ENCODE measurements at places on chromosomes 5 and 9. TPM values are rescaled to one million over a fixed set of nuclear protein-coding genes. Genes with fewer than 3 reads are reported as not detected.

DNA sequence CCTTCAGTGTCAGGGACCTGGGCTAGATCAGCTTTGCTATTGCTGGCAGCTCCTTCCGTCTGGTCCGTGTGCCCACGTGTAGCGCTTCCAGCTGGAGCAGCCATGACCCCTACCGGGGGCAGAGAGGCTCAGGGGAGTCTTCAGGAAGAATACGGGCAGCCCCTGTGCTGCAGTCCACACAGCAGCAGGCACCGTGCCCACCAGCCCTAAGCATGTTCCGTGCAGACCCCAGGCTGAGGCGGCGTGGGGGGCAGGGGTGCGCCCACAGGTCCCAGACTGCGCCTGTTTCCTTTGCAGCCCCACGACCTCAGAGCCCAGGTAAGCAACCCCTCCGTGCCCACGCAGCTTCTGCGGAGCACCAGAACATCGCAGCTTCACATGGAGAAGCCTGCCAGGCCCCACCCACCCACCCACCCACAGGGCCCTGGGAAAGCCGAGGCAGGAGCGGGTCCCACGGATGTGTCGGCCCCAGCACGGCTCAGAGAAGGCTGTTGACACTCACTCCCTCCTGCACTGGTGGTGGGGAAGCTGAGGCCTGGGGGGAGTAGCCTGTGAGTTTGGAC is 83.1 kb downstream of the KCNT1 start:
- no peak for DNase-seq

DNA sequence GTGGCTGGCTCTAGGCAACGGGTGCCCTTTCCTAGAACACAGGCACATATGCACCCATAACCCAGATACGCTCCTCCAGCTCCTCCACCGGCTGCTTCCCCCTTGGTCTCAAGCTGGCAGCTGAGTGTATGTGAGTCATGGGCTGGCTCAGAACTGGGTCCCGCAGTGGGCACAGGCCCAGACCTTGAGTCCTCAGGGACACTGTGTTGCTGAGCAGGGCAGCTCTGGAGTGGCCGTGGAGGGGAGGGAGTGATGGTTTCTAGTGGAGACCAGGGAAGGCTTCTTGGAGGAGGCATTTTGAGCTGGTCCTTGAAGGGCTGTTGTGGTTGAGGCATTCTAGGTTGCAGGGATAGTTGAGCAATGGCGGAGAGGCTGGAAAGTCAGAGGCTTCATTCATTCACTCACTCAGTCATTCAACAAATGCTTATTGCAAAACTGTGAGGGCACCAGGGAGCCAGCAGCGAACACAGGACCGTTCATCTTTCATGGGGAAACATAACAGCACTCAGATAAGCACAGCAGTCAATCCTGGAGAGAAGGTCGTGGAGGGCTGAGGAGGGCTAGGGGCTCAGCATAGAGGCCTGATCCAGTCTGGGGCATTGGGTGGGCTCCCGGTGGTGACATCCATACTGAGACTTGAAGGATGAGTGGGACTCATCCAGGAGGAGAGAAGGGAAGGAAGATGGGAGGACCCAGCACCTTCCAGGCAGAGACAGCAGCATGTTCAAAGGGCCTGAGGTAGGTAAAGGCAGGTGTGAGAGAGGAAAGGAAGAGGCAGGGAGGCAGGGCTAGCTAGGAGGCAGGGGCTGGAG is 2.4 kb downstream of the BBLN start:
- DNase-seq = no peak

- DNase-seq = peak; percentile 61
Measured at GRCh38 chr9:88578121-88579049, 43.4 kb downstream of the NXNL2 start.

DNA sequence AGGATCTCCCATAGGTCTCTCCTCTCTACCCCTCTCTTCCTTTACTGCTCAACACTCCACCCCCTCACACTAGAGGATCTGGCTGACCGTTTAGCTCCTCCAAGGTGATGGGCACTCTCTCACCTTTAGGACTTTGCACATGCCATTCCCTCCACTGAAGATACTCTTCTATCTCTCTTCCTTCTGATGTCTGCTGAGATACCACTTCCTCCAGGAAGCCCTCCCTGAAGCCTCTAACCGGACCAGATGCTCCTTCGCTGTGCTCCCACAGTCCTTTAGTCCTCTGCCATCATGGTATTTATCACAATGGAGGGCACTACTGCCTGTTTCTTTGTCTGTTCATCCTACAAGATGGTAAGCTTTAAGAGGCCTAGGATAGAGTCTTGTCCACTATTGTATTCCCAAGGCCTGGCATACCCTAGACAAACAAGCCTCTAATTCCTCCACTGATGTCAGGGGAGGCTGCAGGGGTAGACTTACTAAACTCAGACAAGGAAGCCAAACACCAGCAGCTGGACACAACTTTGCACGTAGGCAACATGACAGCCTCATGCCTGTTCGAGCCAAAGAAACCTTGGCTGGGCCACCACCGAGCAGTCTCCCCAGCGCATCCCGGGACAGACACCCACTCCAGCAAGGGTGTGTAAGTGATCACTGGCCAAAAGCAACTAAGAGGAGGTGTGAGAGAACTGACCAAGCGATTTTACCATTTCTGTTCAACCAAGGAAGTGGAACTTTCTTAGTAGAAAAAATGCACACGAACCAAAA is 20.2 kb downstream of the ORM2 start:
- no peak for DNase-seq

TRIP13 gene
- total RNA-seq = 37.5 TPM
